Fibroblast of skin of scalp (primary cell): ENCODE measurements at places on chromosomes 11 and 22.

GRCh38 chr11:130782361-130783222 is 133.7 kb downstream of the SNX19 start:
- peak; percentile 76 for DNase-seq

DNA sequence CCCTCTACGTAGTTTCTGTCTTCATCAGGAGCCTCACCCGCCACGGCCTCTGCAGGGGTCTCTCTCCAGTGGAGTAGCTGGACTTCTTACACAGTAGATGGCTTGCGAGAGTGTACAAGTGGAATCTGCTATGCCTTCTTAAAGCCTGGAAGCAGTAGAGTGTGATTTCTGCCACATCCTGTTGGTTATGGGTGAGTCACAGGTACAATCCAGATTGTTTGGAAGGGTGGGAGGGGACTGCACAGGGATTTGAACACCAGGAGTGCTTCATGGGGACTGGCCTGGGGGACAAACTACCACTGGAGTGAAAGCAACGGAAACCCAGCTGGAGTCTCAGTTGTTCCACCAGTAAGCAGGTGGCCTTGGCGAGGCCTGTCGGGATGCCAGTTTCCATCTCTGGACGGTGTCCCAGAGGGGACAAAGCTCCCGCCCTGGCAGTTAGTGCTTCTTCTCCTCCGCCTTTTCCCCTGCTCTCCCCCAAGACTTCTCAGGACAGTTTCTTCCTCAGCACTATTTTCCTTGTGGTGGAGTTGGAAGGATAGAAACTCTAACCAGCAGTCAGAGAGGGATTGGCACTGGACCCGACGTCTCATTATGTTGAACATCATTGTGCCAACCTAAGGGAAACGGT is 85.0 kb upstream of the RCN1 start:
- no peak for DNase-seq

DNA sequence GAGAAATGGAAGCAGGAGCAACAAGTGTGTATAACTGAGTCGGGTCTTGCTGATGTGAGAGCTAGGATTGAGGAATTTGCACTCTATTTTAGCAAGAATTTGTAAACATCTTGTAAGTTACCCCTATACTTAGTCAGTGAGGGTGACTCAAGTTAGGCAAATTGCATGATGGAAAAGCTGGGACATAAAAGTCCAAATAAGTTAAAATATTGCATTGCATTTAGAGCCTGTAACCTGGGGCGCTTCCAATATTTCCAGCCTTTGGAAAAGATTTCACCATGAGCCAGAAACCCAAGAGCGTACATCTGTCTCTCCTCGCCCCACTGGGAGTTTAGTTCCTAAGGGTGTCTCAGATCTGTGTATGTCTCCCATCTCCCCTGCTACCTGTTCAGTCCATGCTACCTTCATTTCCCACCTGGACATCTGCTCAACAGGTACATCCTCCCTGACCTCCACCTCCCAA is 37.0 kb upstream of the ACCSL start:
- peak; percentile 89 for DNase-seq

- no peak for DNase-seq
Measured at GRCh38 chr11:91921974-91922373, 302.6 kb upstream of the FAT3 start.

- DNase-seq, result peak; percentile 31
Measured at GRCh38 chr22:37500745-37501609, 14.8 kb upstream of the MFNG start.
